CD4-positive, alpha-beta T cell treated with Interleukin-6 at 100 ng/mL for 8 hours (primary cell): ENCODE measurements at places on chromosomes 4 and X.

- DNase-seq: no peak
Measured at GRCh38 chr4:114012749-114013148, 33.3 kb upstream of the ARSJ start.

GRCh38 chrX:116321711-116322110 lies 114.7 kb upstream of the SLC6A14 start:
- DNase-seq: no peak

- DNase-seq: no peak
Measured at GRCh38 chr4:94976371-94977011, 218.7 kb downstream of the BMPR1B start.

- peak; percentile 86 for DNase-seq
Measured at GRCh38 chr4:986879-987623, at the start of gene IDUA. IDUA (plus strand) TSS chr4:987044; CDS start chr4:987085, 41 bp downstream.

GRCh38 chr4:127788517-127788916 lies 6.4 kb downstream of the HSPA4L start:
- DNase-seq: no peak

DNA sequence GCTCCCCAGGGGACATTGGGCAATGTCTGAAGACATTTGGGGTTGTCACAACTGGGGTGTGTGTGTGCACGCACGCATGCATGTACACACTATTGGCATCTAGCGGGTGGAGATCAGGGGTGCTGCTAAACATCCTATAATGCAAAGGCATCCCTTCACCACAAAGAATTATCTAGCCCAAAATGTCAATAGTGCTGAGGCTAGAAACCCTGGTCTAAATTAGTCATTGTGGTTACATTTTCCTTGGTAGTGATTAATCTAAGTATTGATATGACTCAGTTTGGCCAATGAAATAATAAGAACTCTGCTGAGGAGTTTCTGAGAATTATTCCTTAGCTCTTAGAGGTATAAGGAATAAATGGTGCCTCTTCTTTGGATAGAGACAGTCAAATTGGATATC lies 200.2 kb downstream of the CLCN4 start:
- DNase-seq: no peak
